CD8-positive, alpha-beta memory T cell (primary cell): ENCODE measurements at places on chromosomes 5 and 9. TPM values are rescaled to one million over a fixed set of nuclear protein-coding genes. Genes with fewer than 3 reads are reported as not detected.
A peak's percentile ranks its signal among the peaks of the same experiment; 100 is the strongest.

Gene HAPLN1
- total RNA-seq, result not detected

Gene SLC36A3
- not detected for total RNA-seq

GRCh38 chr9:128771094-128771721 is 519 bp downstream of the ZER1 start:
- no peaks in the 10 kb centered on the region for H3K36me3 ChIP-seq
- peak; percentile 10 for DNase-seq
- peaks cover 19% of the 10 kb centered on the region for H3K4me1 ChIP-seq
- peak overlapping the region; percentile 95 for H3K27ac ChIP-seq

DNA sequence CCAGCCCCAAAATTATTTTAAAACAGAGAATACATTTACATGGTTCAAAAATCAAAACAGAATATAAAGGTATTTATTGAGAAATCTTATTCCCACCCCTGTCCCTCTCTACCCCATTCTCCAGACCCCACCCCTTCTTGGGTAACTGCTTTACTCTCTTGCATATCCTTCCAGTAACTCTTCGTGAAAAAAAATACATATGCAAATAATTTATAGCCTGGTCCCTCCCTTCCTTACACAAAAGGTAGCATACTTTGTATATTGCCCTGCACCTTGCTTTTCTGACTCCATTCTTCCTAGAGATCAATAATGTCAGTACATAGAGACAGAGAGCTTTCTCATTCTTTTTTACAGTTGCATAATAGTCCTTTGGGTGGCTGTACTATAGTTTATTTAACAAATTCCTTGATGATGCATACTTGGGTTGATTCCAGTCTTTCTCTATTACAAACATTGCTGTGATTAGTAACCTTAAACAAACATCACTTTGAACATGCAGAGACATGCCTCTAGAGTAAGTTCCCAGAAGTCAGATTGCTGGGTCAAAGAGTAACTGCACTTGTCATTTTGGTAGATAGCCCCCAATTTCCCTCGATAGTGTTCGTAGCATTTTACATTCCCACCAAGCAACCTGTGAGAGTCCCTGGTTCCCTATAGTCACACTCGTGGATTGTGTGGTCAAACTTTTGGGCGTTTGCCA is 47.9 kb downstream of the STOM start:
- H3K27me3 ChIP-seq, result no peaks in the 10 kb centered on the region
- peaks cover 13% of the 10 kb centered on the region for H3K4me1 ChIP-seq
- DNase-seq, result no peak
- no peak overlapping the region for H3K4me3 ChIP-seq

DNA sequence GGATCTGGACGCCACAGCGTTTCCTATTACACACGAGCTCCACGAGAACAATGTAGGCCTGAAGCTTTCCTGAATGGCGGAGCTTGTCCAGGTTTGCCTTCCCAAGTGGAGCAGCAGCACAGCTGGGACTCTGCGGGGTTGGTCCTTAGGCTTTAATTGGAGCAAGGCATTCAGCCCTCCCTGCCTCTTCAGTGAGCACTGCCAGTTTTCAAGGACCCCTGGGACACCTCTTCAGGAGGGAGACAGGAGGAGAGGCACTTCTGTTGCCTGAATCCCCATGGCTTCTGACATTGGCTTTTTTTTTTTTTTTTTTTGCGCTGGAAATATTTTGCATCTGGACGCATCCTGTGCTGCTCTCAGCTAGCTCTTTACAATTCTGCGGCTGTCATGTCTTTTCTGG is 179.4 kb downstream of the SEMA6A start:
- no peaks in the 10 kb centered on the region for H3K27me3 ChIP-seq
- no peak for DNase-seq
- H3K4me1 ChIP-seq, result no peaks in the 10 kb centered on the region
- H3K4me3 ChIP-seq, result no peak overlapping the region
- H3K36me3 ChIP-seq, result no peaks in the 10 kb centered on the region
- H3K27ac ChIP-seq, result no peak overlapping the region
